ENCODE measurements at places on chromosomes 2 and 18.

DNA sequence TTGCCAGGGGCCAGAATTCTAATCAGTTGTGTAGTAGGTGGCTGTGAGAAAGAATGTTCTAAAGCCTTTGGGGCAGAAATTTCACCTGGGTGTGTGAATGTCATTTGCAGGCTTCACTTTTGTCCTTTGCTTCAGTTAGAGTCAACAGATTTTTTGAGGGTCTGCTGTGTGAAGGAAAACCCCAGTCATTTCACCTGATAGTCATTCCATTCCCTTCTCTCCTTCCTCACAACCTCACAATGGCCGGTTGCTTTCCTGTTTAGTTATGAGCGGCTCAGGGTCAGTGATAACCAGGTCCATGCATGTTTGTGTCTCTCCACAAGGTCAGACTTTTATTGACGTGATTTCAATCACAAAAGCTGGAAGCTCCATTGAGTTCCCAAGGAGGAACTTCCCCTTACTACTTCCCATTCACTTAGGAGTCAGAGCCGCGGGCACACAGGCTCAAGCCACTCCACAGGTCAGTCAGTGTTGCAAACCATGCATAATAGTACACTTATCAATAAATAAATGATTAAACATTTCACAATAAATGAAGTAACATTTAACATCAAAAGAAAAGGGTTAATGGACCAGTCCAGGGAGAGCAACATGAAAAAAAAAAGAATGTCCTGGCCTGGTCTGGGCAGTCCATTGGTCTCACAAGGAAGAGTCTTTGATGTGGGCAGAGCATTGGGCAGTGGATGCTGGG is 74.3 kb downstream of the NPAS2 start:
- no peak for DNase-seq

DNA sequence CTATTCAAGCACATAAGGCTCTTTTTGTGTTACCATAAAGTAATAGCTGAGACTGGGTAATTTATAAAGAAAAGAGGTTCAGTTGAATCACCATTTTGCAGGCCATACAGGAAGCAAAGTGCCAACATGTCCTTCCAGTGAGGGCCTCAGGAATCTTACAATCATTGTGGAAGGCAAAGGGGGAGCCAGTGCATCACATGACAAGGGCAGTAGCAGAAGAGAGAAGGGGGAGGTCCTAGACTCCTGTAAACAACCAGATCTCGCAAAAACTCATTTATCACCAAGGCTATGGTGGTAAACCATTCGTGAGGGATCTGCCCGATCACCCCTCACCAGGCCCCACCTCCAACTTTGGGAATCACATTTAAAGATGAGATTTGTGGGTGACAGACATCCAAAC is 16.7 kb downstream of the DSG4 start:
- no peak for DNase-seq

DNA sequence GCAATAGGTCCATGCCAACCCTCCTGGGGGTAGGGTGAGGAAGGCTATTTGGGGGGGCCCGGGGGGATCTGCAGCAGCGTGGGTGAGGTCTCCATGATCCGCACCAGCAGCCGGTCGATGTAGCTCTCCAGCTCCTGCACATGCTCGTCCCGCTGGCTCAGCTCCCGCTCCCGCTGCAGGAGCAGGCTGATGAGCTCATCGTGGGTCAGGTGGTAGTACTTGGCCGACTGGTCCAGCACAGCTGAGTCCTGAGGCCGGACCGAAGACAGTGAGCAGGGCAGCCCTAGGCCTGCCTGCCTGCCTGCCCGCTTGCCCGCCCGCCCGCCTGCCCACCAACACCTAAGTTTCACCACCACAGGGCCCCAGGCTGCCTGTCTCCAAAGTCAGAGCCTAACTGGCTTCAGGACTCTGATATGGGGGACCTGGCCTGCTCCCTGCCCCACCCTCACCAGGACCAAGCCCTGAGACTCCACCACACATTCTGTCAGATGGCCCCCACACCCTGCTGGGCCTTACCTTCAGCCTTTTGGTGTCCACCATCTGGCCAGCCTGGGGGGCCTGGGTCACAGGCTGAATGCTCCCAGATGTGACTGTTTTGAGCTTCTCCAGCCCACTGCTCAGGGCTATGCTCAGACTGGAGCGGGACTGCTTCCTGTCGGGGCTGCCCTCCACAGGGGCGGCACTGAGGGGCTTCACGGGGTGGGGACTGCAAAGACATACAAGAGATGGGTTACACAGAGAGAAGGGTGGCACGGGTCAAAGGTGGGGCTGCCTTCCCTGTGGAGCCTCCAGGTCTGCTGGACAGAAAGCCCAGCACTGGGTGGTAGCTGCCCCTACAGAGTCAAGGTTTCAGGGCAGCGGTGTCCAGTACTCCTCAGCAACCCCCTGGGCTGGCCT is 4.2 kb upstream of the SFXN5 start:
- DNase-seq = peak; percentile 87

GRCh38 chr2:67561457-67561965 is 164.4 kb downstream of the ETAA1 start:
- DNase-seq = peak; percentile 87

GRCh38 chr18:79375441-79376154 is 20.1 kb upstream of the NFATC1 start:
- no peak for DNase-seq

- DNase-seq = no peak
Observed at GRCh38 chr2:128327180-128327964, 8.7 kb upstream of the HS6ST1 start.

GRCh38 chr2:138018866-138019688 is 54.8 kb downstream of the HNMT start:
- DNase-seq = no peak

DNA sequence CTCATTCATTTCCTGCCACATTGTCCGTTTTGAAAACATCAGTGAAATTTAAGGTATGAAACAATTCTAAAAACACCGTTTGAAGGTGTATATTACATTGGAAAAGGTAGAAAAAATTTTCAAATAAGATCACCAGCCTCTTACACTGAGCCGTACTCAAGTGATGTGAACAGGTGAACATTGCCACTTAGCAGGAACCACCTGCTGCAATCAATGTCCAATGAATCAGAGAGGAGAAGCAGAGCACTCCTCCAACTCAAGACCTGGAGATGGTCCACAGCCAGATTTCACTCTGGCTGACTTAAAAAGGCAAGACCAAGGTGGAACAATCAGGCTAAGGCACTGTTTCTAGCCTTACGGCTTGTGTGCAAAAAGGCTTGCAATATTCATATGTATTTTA is 110.3 kb upstream of the TTN start:
- no peak for DNase-seq

- peak; percentile 43 for DNase-seq
Observed at GRCh38 chr2:67065046-67065445, 332.1 kb upstream of the ETAA1 start.

GRCh38 chr2:102002228-102002627 is 10.5 kb downstream of the IL1R2 start:
- DNase-seq = no peak

- no peak for DNase-seq
Observed at GRCh38 chr2:138589663-138590062, 88.1 kb downstream of the SPOPL start.

GRCh38 chr2:216499641-216500218 is 1.1 kb downstream of the RPL37A start:
- no peak for DNase-seq

DNA sequence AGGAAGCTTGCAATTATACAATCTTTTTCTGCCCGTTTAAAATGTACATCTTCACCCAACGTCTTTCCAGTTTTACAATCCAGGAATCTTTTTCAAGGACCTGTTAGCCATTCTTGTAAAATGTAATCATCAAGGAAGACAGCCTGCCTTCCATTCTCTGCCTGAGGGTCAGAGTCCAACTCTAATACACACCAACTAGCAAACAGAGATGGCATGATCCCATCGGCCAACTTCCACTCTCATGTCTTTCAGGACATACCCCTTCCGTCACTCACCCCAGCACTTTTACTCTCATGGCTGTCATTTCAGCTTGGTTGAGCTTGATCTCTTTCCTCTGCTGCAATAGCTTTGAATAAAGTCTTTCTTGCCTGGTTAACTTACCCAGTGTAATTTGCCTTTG is 172.5 kb upstream of the NETO1 start:
- DNase-seq = no peak
